ENCODE measurements at places on chromosomes 11 and 22.

DNA sequence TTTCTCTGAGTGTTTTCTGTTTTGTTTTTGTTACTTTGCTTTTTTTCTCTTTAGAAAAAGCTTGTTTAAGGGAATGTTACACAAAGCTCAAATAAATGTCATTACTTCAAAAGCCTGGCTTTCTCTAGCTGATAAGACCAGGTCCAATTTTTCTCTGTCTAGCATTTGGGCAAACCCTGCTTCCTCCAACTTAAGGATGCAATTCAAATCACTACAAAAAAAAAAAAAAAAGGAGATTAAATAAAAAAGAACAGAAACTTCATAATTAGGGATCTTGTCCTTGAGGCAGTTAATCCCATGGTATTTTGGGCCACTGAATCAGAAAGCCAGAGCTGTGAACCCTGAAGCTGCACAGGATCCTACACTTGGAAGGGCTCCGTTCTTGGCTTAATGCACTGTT lies 480.8 kb upstream of the KIRREL3 start:
- DNase-seq: no peak

- peak; percentile 91 for DNase-seq
These were observed 49.7 kb downstream of the FDX1 start for GRCh38 chr11:110479108-110480101.

DNA sequence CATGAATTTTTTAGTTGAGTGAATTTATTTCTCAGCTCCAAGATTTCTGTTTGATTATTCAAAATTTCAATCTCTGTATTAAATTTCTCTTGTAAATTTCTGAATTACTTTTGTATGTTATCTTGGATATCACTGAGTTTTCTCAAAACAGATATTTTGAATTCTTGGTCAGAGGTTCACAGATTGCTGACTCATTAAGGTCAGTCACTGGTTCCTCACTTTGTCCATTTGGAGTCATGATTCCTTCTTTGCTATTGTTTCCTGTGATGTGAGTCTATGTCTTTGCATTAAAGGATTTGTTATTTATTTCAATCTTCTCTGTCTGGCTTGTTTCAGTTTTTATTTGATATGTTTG lies 10.2 kb upstream of the IL17RA start:
- DNase-seq: no peak

- no peak for DNase-seq
These were observed 13.6 kb downstream of the CHEK2 start for GRCh38 chr22:28728002-28728401.

DNA sequence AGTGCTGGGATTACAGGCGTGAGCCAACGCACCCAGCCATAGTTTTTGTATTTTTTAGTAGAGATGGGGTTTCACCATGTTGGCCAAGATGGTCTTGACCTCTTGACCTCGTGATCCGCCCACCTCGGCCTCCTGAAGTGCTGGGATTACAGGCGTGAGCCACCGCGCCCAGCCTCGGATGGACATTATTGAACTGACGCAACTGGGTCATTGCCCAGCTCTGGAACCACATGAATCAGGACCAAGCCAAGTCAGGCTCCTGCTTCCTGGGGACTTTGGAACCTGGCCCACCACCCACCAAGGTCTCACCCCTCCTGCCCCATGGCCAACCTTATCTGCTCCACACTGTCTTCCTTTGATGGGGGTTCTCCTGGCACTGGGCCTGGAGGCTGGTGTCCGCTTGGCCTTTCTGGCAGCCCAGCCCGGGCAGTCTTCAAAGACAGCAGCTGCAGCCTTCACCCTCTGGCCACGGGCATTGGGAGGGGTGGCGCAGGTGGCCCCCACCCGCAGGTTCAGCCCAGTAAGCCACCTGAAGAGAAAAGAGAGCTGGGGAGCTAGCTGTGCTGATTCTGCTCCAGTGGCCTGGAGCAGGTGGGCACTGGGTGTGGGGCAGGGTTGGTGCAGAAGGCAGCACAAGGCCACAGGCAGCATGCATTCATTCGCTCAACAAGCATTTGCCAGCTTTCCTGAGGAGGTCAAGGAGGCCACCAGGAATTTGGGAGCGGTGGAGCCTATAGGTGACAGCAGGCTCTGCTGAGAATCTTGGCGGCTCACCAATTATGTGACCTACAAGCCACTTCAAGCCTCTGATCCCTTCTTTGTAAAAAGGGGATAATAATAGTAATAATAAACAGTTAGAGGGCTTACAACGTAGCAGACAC lies 5.7 kb downstream of the CHADL start:
- DNase-seq: no peak

GRCh38 chr11:117074119-117074518 lies 24.1 kb downstream of the SIK3 start:
- DNase-seq: no peak

DNA sequence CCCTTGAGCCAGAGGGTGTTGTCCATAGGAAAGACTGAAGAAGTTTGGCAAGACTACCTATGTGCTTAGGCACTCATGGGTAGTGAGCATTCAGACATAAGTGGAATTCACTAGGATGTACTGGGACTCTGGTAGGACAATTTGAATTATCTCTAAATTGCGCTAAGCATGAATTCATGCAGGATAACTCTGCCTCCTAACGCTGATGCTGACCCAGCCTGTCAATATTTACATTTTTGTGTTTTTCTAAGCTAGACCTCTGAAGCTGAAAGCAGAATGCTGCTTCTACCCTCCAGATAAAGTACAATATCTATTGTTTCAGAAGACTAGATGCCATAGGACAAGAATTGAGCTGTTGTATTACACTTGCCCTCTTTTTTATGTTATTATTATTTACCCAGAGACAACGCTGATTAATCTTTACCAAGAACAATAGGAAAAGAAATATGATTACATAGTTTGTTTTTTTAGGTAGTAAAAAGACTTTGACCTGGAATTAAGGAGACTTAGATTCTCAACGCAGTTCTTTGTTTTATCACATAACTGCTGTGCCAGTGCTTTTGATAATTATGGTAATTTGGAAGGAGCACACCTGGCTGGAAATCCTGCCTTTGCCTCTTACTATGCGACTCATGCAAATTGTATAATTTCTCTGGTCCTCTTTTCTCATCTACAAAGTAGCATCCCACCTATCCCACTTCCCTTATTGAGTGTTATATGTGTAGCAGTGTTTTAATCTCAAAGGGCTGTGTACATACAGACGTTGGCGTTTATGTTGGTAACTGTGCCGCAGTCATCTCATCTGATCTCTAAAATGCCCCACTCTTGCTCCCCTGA lies 21.2 kb upstream of the GRAMD1B start:
- DNase-seq: no peak

- DNase-seq: peak; percentile 73
These were observed 1.3 kb upstream of the TM7SF2 start for GRCh38 chr11:65110354-65110861.
